ENCODE measurements at places on chromosomes 4 and X. TPM values are rescaled to one million over a fixed set of nuclear protein-coding genes. Genes with fewer than 3 reads are reported as not detected.

Gene DOK7
- 4.5 TPM for total RNA-seq

Gene SOWAHD
- 0.57 TPM for total RNA-seq

Gene PPP1R2C
- total RNA-seq = not detected

GRCh38 chrX:134206221-134206620 is 30.8 kb upstream of the CCDC160 start:
- no peak for DNase-seq

DNA sequence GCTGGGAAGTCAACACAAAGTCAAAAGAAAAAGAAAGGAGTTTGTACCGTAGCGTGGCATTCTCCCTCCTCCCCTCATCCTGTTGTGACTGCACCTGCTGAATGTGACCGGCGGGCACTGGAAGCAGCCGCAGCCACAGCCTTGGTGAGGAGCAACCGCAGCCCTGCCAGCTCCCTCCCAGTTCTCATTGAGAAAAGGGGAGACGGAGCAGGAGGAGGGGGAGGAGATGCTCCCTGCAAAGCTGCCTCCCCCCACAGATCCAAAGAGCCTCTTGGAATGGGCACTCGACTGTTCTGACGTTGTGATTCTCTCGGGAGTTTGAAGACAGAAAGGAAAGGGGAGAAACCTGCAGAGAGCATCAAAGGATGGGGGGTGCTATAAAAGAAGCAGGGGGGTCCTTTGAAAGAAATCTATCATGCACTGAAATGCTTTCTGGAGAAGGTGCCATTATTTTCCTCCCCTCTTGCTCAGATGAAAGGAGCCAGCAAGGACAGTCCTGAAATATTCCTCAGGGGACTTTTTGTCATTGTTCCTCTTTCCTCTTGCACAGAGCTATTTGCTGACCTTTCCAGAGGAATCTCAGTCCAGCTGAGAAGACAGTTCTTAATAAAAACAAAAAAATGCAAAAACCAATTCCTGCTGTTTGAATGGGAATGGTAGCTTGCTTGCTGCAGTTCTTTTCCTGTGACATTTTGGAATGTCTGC is 429.7 kb downstream of the MAPK10 start:
- no peak for DNase-seq

GRCh38 chr4:55069248-55069647 is 56.1 kb downstream of the KDR start:
- no peak for DNase-seq

- DNase-seq = no peak
These were observed 21.4 kb downstream of the PHEX start for GRCh38 chrX:22053481-22053880.

- DNase-seq = no peak
These were observed 35.3 kb downstream of the CD99L2 start for GRCh38 chrX:150863191-150863590.

- DNase-seq = no peak
These were observed 10.0 kb downstream of the CLCN4 start for GRCh38 chrX:10166731-10167151.

DNA sequence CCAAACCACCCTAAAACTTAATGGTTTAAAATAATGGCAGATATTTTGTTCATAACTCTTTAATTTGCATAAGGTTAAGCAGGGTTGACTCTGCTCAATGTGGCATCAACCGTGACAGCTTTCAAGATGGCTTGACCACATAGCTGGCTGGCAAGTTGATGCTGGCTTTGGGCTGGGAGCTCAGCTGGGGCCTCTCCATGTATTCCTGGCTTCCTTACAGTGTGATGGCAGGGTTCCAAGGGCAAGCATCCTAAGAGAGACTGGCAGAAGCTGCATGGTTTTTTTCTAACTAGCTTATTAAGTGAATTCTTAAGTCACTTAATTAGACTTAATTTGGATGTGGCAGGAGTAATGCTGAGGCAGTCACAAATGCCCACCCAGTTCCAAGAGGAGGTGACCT is 4.5 kb downstream of the RP2 start:
- DNase-seq = no peak

DNA sequence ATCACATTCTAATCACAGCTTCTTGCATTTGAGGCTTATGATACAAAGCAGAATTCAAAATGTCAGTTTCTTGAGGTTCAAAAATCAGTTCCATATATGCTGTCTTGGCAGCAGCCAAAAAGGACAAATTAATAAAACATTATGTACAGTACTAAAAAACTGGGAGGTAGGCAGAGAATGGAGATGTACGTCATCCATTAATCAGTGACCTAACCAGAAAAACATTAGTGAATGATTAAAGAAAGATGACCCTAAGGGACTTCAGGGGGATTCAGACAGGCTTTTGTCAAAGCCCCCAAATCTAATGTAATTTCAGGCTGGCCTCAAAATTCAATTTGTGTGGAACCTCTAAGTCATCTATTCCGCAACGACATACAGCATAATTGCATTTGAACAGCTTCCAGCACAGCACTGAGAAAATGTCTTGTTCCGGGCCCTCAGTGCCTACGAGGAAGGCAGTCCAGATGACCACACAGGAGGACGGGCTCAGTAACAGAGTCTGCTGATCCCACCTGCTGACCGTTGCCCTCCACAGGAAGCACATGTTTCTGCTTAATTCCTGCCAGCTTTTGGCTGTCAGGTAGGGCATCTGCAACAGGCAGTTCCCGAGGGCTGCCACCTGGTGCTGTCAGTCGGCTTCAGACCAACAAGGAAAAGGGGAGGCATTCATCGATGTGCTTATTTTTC is 83.8 kb upstream of the HHIP start:
- no peak for DNase-seq

GRCh38 chr4:145843148-145843547 is 95.5 kb downstream of the ZNF827 start:
- DNase-seq = no peak

Data from ureter (tissue), 1 donor.